ENCODE measurements at places on chromosomes 5 and 9.

- DNase-seq: no peak
These were observed 196.7 kb downstream of the EBF1 start for GRCh38 chr5:158903006-158903405.

GRCh38 chr5:159971514-159971913, 37.4 kb upstream of the TTC1 start:
- no peak for DNase-seq

GRCh38 chr5:144788556-144788955, 617.9 kb downstream of the KCTD16 start:
- no peak for DNase-seq

DNA sequence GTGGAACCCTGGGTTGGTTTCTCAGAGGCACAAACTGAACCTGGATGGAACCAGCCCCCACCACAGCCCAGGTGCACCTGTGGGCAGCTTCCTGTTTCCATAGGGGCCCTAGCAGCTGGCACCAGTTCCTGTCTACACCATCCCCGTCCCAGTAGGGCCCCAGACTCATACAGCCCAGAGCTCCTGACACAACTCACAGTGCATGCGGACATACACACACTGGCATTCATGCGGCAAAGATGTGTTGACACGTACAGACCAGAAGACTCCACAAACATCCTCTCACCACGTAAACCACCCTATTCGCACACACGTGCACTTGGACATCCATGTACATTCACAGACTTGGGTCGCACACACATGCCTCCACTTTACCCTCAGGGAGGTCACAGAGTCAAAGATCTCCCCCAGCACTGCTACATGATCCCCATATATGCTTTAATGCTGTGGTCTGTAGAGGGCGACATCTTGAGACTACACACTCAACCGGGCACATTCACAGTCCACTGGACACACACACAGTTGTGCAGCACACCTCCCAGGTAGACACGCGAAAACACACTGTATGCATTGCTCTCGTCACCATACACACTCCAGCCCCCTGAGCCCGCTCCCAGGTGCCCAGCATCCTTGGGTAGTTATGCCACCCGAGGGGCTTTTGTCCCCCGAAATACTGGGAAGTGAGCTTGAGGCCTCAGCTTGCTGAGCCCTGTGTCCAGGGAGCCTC, 22.4 kb downstream of the CXXC5 start:
- DNase-seq: no peak

DNA sequence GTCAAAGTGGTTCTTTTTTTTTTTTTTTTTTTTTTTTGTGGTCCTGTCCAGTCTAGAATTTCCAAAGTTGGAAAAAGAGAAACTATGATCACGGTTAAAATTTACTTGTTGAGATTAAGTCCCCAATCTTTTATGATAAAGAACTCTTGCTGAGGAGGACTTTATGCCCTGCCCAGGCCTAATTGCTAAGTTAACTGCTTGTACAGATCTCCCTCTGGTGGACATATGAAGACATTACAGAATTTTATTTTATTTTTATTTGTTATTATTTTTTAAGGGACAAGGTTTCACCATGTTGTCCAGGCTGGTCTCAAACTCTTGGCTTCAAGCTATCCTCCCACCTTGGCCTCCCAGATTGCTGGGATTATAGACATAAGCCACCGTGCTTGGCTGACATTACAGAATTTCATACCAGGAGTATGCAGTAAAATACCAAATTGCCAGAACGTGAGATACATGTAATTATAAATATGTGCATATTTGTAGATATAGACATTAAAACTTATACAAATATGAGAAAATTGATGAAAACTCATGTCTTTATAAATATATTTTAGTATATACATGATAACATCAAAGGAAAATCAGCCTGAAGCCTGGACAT, 91.2 kb downstream of the RFK start:
- DNase-seq: no peak

DNA sequence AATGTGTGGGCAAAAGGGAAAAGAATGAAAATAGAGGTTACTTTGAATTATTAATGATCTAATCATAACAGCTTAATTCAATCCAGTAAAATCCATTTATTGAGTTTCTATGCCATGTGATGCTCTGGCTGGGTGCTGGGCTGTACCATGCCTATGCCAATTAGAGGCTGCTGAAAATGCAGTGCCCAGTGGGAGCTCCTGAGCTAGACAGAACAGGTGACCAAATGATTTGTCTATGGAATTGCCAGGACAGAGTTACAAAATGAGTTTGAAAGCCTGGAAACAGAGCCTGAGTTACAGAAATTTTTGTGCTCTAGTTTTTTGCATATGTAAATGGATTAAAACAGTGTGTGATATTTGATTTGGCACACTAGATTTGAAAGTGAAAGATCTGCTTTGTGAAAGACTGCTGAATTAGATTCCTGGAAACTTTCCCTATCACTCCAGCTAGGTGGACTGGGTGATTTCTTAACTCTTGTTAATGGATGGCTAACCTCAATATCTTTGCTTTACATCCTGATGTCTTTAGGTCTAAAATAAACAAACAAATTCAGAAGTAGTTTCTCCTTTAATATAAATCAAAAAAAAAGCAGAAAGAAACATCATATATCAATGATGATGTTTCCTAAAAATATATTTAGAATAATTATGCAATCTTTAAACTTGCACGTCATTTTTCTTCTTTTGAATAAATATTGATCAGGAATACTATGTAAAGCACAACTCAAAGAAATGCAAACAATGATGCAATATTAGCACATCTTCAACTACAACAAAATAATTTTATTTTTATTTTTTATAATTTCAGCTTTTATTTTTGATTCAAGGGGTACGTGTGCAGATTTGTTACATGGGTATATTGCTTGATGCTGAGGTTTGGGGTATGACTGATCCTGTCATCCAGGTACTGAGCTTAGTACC, 194.8 kb upstream of the FBXL7 start:
- DNase-seq: no peak

Data from activated naive CD4-positive, alpha-beta T cell (primary cell).